Stimulated activated CD8-positive, alpha-beta memory T cell treated with anti-CD3 and anti-CD28 coated beads, Interleukin-4, amount 100 ng/mL, for 4 hours (primary cell): ENCODE measurements at places on chromosomes 7 and 10.

GRCh38 chr7:74138945-74139843, 35.0 kb upstream of the EIF4H start:
- no peak for DNase-seq

- no peak for DNase-seq
Measured at GRCh38 chr10:119714484-119714816, 11.4 kb upstream of the INPP5F start.

DNA sequence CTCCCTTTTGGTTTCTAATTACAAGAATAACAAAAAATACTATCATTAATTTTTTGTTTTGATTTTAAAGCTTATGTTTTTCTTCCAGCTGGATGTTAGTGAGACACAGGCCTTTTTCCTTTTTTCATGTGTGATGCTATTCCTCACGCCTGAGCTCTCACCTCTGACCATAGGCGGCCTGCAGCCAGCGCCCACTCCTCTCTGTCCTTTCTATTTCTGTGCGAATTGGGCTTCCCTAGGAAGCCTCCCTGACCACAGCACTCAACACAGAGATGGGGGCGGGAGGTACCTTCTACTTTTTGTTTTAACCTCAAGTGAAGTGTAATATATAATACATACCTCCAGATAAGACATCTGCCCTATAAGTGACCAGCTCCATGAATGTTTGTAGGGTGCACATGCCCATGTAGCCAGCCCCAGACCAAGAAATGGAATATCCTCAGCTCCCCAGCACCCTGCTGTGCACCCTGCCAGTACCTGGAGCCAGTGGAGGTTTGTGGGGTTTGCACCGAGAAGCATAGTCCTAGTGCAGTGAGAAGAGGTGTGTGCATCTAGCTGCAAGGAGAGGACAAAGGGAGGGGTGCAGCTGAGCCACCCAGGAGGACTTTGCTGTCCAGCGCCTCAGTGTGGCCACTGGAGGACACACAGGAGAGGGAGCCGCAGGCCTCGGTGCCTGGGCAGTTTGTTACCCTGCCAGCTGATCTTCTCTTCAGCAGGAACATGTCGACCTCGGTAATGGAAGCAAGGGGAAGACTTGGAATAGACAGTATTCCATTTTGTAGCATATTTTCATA, 38.5 kb downstream of the BNIP3 start:
- DNase-seq: no peak

DNA sequence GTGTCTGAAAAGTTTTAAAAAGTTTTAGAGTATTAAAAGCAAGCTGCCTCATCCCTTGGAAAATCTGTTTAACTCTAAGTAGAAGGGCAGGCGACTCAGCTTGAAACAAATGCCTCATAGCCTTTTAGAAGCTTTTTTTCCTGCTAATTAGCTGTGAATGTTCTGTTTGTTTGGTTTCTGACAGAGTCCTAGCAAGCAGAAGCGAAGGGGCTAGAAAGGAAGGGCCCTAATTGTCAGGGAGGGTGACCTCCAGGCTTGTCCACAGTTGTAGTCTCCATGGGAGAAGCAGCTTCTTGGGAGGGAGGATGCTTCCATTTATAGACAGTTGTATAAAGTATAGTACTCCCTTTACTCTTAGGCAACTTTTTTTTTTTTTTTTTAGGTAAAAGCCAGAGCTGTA, 90.9 kb downstream of the DNAJC1 start:
- no peak for DNase-seq

GRCh38 chr10:106111246-106111645, 1053.3 kb downstream of the SORCS1 start:
- no peak for DNase-seq

DNA sequence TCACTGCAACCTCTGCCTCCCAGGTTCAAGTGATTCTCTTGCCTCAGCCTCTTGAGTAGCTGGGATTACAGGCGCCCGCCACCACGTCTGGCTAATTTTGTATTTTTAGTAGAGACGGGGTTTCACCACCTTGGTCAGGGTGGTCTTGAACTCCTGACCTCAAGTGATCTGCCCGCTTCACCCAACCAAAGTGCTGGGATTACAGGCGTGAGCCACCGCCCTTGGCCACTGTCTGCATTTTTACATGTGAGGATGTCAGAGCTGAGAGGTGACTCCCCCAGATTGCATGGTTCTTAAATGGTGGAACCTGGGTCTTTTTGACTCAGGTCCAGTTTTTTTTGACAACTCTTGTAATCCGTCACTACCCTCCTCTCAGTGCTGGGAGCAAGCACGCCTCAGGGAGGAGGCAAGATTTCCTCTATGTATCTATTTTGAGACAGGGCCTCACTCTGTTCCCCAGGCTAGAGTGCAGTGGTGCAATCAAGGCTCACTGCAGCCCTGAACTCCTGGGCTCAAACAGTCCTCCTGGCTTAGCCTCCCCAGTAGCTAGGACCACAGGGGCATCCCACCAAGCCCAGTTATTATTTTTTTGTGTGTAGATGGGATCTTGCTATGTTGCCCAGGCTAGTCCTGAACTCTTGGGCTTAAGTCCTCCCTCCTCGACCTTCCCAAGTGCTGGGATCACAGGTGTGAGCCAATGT, 1.2 kb upstream of the SRRT start:
- DNase-seq: no peak

GRCh38 chr10:52463826-52464225, 149.7 kb downstream of the DKK1 start:
- DNase-seq: no peak

- no peak for DNase-seq
Measured at GRCh38 chr10:62239994-62240393, 28.6 kb downstream of the RTKN2 start.

- no peak for DNase-seq
Measured at GRCh38 chr7:92461027-92462003, 14.0 kb downstream of the GATAD1 start.

DNA sequence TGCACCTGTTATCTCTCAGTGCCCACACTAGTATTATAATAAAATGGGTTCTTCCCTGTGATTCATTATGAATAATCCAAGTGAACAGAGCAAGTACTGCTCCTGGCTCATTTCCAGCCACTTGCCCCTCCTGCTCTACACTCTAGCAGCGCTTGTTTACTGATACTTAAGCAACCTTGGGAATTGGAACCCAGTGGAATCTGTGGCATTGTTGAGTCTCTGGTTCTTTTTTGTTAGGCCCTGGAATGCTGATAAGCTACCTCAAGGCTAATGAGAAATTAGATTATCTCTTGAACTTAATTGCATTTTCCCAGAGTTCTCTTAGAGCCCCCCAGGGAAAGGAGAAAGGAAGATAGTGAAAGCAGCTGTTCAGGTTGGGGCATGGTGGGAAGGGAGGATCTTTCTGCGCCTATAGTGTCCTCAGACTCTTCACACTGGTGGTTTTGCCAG, 34.0 kb downstream of the PRKAR2B start:
- no peak for DNase-seq

DNA sequence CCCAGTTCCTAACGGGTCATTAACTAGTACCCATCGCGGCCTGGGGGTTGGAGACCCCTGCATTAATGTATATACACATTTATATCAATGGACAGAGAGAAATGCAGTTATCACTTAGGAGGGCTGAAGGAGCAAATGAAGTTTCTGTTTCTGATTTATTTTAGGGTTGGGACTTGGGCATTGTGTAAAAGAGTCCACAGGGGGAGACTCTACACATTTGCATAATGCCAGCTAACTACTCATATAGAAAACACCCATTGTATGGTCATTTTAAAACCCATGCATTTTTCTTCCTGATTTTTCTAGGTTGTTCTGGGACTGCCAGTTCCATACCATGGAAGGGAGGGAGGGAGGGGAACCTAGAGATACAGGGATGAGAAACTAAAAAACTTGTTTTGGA, 23.5 kb downstream of the BCCIP start:
- no peak for DNase-seq

GRCh38 chr7:50665403-50666123, 100.4 kb upstream of the DDC start:
- DNase-seq: no peak

DNA sequence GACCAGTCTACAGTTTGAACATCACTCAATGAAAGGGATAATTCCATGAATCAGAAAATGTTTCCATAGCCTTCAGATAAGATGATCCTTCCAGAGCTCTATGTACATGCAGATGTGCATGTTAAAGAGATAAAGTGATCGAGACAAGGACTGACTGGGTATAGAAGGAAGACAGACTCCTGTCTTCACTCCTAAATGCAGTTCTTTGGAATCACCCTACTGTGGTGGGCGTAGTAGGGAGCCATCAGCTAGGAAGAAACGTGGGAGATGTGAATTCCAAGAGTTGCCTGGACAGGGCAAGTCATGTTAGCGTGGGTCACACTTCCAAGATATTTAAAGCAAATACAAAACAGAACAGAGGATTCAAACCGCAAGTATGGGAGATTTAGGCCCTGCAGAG, 23.9 kb downstream of the LOXL4 start:
- no peak for DNase-seq

DNA sequence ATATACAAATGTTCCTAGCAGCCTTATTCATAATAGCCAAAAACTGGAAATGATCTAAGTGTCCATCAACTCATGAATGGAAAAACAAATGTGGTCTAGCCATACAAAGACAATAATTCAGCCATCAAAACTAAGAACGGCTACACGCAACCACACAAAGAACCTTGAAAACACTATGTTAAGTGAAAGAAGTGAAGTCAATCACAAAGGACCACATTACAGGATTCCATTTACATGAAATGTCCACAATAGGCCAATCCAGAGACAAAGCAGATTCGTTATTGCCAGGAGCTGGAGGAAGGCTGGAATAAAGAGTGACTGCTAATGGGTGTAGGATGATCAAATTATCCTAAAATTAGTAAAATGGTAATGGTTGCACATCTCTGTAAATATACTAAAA, 21.1 kb downstream of the MKRN1 start:
- no peak for DNase-seq

DNA sequence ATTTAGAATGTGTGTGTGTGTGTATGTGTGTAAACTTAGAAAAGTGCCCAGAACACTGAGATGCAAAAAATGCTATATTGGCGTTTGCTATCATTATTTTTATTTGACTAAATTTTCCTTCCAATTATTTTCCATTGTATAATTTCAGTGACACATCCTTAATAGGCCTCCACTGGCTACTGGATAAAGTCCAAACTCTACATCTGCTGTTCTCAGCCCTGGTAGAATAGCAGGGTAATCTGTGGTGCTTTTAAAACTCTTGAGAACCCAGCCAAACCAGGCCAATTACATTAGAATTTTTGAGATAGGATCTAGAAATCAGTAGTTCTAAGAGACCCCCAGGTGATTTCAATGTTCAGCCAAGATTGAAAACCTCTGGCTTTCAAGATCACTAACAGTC, 66.4 kb downstream of the ZNF503 start:
- DNase-seq: no peak

DNA sequence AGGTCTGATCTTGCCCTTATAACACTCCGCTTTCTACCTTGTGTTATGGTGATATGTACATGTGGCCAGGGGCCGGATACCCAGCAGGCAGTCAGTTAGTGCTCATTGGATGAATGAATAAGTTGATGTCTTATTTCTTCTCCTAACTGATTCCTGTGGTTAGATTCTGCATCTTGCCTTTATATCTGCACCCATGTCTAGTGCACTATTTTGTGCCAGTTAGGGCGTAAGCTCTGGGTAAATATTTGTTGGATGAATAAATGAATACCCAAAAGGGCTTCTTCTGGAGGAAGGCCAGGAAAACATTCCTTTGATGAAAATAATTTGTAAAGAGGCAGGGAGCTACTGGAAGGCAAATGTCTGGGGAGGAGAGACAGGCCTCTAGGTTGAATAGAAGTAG, 148.2 kb downstream of the CHN2 start:
- DNase-seq: no peak

DNA sequence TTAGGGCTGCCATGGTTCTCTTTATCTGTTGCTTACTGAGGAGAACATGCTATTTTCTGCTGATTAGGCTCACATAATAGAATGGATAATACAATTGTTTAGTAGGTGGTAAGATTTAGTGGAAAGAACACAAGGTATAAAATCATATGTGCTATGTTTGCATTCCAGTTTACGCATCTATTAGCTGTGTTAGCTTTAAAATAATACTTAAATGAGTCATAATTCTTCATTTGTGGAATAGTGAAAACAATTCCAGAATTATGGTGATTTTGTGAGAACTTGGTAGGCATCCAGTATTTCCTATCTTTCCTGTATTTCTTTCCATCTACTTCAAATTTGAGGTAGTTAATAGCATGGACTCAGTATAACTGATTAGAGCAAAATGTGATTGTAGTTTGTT, 1585.5 kb upstream of the LRRTM3 start:
- DNase-seq: no peak

DNA sequence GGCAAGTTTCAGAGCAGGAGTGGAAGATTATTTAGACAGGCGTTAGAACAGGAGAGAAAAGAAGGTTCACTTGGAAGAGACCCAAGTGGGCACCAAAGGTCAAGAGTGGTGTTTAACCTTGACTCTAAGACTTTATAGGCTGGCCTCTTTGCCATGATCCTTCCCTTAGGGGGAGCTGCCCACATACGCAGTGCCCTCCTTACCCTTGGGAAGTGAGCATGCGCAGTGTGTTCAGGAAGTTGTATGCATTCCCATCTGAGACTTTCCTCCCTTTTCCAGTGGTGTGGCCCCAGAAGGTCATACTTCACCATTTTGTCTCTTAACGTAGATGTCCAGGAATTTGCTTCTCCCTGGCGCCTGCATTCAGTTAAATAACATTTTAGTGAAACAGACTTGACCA, 95.8 kb downstream of the CXCL12 start:
- no peak for DNase-seq

- no peak for DNase-seq
Measured at GRCh38 chr7:150410131-150410530, 31.0 kb downstream of the ZNF775 start.

- no peak for DNase-seq
Measured at GRCh38 chr10:21293518-21294356, 231.7 kb downstream of the SKIDA1 start.

- no peak for DNase-seq
Measured at GRCh38 chr10:32971536-32972091, 13.6 kb upstream of the ITGB1 start.

DNA sequence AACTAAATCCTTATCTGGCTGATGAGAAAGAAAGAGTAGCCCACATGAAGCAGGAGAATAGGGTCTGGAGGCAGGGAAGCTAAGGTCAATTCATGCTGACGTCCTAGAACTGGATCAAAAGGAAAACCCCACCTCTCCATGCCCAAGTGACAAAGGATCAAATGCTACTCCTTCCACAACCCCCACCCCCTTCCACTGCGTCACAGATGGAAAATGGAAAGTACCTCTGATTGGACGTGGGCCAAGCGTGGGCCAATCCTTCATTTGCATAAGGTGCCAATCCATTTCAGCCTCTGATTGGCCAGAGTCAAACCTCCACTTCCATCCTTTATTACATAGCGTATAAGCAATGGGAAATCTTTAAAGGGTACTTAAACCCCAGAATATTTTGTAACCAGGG, 431.3 kb upstream of the ETV1 start:
- no peak for DNase-seq

DNA sequence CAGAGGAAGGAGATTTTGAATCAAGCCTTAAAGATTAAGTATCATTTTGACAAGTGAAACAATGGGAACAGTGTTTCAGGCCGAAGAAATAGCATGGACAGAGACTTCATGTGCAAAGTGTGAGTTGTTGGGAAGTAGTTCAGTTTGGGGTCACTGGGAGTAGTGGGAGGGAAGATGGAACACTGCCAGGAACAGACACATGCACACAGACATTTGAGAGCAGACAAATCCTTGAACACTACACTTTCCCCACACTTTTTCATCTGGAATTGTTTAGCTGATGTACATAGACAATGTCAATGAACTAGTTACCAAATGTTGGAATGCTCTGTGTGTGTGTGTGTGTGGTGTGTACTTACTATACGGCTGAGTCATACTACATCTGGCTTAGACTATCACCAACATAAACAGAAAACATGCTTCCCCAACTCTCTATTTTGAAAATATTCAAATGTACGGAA, 52.4 kb upstream of the LRRC17 start:
- no peak for DNase-seq

- DNase-seq: no peak
Measured at GRCh38 chr10:103287992-103288391, 11.1 kb downstream of the INA start.
